ENCODE measurements at places on chromosomes 4 and X.

DNA sequence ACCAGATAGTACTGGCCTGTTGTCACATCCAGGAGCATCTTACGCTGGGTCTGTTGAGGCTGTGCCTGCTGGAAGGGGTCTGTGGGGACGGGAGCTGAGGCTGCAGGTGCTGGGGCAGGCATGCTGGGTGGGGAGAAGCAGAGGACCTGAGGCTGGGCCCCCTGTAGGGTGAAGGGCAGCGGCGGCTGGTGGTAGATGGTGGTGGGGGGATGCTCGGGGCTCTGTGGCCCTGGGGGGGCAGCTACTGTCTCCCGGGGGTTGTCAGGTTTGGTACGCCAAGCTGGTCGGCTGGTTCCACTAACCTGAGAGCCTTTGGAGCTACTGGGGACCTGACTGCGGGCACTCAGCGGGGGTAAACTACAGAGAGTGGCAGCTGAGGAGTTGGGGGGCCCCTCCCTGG, 7.8 kb downstream of the C4orf54 start:
- no peak for DNase-seq

DNA sequence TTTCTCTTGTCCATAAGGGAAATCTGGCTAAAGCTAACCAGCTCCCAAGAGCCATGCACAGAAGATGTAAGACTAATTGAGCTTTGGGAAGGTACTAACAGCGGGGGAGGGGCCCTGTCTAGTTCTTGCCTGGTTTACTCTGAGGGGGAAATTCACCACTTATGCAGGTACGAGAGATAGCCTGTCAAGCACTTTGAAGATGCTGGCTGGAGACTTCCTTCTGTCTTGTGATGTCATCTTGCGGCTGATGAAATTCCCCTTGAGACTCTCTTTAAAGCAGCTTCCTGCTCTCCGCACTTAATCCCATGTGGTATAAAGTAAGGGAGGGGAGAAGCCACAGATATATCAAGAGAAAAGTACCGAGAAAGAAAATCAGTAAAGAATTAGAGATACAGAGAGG, 345.3 kb downstream of the MAPK10 start:
- no peak for DNase-seq

GRCh38 chr4:92992758-92993157, 689.0 kb downstream of the GRID2 start:
- DNase-seq, result no peak

DNA sequence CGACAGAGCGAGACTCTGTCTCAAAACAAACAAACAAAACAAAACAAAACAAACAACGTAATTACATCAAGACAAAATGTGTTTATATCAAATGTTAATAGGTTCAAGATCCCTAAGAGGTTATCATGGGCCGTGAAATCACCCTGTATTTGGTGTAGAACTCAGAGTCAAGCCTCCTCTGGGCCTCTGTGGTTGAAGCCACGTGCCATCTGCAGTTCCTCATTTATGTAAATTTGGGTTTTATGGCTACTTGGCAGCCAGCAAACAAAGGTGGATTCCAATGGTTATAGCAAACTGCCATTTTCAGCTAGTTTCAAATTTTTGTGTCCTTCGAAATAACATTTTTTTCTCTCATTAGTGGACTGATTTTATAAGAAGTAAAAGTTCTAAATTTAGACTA, 16.4 kb downstream of the NSDHL start:
- DNase-seq, result peak; percentile 33

DNA sequence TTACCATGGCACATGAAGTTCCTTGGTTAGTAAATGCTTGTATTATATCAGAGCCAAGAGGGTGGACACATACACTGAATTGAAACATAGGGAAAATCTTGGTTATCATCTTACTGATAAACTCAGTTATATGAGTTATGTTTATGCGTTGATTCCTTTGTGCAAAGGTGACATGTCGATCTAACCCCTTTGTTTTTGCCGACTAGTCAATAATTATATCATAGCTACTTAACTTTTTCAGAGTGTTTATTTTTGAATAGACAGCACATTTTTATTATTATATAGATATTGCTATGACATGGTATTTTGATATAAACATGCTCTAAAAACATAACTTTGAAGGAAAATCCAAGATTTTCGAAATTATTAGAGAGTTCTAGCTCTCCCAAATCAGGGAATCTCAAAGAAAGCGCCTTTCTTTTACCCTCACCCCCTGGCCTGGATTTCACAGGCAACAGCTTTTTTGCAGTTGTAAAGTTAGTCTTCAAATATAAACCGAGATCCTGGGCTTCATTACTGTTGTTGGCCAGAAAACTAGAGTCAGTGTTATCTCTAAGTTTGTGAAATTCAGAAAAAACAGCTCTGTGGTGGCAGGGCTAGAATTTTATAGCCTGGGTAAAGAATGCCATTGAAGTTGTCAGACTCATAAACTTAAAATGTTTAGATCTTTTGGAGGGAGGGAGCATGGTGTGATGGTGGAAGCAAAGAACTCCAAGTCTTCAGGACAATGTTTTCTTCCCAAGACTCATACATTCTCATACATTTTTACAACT, 45.8 kb upstream of the PITX2 start:
- DNase-seq, result no peak

DNA sequence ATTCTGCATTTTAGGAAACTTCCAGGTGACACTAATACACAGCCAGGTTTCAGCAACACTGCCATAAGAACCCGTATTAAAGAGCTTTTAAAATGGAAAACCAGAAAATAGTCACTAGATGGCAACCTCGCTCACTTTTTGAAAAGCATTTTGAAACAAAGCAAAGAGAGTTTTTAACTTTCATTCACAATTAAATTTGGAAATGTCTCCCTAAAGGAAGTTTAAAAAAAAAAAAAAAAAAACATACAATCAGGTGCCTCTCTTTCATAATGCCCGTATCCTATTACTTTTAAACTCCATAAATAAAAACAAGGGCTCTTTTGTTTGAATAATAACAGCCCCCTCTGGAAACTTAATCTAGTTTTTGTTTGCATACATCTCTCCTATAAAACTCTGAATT, 20.3 kb downstream of the MEPE start:
- peak; percentile 73 for DNase-seq

- DNase-seq, result no peak
Measured at GRCh38 chrX:20594985-20595384, 328.3 kb upstream of the RPS6KA3 start.

DNA sequence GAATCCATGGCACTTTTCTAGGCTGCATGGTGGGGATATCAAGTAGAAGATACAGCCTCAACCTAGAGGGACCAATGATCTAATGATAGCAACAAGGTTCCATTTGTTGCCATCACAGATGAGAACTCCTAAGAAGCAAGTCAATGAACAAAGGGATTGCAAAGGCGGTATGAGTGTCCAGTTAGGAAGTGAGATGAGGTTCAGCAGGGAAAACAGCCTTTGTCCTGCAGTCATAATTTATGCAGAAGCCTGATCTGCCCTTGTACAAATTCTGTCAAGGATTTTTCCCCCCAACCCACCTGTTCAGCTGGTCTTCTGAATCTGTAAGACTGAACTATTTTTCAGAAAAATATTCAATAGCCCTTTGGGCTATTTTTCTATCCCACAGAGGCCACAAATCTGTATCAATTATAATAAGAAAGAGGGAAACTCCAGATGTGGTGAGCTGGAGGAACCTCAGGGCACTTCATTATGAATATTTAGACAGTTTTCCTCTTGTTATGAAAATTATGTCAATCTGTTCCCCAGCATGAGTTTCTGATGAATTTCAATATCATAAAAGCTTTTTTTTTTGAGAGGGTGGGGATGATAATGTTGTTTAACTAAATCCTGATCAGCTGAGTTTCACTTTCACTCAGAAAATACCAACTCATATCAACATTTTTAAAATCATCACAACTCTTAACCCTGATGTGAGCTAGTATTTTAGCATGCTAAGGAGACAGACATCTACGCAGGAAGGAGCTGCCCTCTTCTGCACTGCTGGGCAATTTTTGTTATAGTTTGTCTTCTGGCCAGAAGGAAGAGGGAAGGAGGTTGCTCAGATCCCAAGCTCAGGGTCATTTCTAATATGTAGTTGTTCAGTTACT, 127.2 kb upstream of the MAP3K15 start:
- DNase-seq, result no peak

DNA sequence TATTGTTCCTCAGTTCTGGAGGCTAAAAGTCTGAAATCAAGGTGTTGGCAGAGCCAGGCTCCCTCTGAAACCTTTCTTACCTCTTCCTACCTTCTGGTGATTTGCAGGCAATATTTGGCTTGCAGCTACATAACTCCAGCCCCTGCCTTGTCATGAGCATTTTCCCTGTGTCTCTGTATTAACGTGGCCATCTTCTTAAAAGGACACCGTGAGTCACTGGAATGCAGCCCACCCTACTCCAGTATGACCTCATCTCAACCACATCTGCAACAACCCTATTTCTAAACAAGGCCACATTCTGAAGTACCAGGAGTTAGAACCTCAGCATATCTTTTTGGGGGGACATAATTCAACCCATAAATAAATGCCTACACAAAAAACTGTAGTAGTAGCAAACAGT, 40.7 kb downstream of the FANCB start:
- no peak for DNase-seq

DNA sequence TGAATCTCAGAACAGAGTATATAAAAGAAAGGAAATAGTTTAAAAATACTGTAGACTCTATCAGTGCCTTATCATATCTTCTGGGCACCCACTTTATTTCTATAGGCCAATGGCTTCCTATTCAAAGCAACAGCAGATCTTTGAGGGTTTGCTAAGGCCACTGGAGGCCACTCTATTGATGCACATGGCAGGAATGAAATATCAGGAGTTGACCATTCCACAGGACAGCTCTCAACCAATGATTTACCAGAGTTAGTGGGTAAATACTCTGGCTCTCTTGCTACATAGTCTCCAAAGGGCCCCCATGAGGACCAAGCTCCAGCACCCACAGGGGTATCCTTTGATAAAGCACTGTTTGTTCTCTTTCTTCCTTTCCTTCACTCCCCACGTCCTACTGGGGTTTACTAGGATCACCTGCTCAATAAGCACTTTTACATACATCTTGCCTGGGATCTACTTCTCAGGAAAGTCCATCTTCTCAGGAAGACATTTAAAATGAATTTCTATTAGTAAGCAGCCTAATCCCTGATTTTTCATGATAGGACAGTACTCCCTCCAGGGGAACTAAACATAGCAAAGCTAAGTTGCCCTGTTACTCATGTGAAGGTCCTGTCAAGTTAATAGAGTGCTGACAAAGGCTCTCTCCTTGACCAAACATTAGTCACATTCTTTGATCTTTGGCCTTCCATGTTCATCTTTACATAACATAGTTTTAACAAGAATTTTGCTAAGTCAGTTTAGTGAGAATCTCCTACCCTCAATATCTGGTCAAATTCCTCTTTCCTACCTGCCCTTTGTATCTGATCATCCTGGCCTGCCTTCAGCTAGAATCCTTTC, 459.7 kb downstream of the GRXCR1 start:
- DNase-seq, result no peak

GRCh38 chrX:47561659-47562151, 700 bp downstream of the ARAF start:
- no peak for DNase-seq

DNA sequence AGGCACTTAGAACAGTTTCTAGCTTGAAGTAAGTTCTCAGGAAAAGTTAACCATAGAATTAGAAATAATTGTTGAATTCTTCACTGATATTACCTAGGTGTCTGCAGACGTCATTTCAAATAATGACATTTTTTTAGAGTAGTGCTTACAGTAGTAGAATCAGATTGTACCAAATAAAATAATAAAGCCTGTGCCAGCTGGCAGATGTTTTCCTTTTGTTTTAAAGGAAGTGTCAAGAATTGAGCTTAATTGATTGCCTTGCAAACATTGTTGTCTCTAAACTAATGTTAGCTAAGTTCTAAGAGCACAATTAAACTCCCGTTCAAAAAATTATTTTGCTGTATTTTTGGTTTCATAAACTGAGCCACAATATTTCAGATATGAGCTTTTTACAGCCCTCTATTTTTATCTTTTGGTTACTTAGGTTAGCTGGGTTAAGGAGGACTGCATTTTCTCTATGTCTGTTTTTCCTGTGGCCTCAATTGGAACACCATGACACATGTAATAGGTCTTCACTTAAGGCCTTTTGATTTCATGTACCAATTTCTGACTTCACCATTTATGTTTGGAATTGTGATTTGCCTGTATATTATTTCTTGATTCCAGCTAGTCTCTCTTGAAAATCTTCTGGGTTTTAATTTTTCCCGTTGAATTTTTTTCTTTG, 64.2 kb downstream of the DCUN1D4 start:
- DNase-seq, result no peak

- DNase-seq, result no peak
Measured at GRCh38 chr4:44983083-44983482, 256.7 kb upstream of the GNPDA2 start.

DNA sequence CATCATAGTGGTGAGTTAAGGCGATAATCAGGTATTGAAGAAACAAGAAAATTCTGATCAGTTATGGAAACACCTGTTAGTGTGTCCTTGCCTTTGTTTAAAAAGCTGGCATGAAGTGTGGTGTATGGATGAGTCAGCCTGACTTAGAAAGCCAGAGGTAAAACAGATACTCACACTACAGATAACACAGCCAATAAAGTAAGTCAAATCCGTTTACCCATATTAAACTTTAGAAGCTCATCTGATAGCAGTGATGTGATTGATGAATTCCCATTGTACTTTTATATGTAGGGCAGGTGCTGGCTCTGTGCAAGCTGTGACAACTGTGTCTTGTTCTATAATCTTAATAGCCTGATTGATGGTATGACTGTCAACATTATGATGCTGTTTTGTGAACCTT, 1392.7 kb upstream of the IGFBP7 start:
- DNase-seq, result no peak

DNA sequence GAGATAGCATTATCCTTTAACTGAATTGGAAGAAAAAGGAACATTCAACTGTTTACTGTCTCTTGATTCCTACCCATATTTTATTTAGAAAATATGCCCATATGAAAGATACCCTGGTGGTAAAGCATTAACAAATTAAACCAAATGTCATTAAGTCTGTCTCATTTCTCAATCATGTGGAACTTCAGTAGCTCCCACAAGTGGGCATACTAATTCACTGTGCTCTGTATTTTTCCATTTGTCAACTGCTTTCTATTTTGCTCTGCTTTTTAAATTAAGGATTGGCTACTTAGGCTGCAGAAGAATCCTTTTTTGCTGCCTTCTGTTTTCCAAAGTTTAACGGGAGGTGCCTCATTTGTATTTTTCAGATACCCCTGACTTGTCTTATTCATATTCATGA, 77.2 kb downstream of the DDIT4L start:
- no peak for DNase-seq
